Activated naive CD8-positive, alpha-beta T cell treated with anti-CD3 and anti-CD28 coated beads, Interleukin-2, amount 50 U/mL, for 16 hours (primary cell): ENCODE measurements at places on chromosomes 2 and 18.

DNA sequence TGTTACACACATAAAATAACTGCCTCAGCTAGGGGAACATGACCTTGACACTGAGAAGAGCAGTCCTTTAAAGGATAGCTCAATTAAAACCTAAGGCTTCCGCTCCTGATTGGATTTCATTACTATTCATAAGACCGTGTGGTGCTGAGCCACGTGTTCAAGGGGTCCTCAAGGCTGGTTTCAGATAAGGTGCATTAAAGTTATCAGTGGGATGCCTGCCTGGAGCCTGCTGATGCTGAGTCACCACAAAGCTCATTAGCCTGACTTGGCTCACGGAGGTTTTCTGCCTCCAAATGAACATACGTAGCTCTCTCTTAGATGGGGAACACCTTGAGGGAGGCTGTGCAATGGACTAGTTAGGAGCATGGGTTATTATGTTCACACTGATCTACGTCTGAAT lies 518.9 kb downstream of the TDRD15 start:
- no peak for DNase-seq

DNA sequence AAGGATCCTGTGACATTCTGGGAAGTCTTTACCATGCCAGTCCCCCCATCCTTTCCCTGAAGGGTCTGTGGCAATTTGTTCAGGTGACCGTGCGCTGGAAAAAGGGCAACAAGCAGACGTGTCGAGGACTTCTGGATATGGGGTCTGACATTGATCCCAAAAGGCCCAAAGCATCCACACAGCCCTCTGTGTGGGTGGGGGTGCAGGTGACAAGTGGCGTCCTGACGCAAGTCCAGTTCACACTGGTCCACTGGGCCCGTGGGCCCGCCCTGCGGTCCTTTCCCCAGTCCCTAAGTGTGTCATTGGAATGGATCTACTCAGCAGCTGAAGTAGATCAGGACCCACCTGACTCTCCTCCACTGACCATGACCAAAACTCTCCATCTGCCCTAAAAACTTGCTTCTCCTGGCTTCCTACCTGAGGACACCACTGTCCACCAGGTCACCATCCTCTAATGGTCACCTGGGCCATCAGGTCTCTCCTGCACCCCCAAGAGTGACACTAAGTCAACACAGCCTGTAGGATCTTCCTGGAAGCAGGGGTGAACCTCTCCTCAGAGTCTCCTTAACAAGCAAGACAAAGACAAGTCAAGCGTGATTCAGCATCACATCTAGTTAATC lies 85.6 kb upstream of the SLC66A3 start:
- DNase-seq = no peak

- no peak for DNase-seq
Observed at GRCh38 chr2:217994776-217995274, 8.0 kb downstream of the TNS1 start.

DNA sequence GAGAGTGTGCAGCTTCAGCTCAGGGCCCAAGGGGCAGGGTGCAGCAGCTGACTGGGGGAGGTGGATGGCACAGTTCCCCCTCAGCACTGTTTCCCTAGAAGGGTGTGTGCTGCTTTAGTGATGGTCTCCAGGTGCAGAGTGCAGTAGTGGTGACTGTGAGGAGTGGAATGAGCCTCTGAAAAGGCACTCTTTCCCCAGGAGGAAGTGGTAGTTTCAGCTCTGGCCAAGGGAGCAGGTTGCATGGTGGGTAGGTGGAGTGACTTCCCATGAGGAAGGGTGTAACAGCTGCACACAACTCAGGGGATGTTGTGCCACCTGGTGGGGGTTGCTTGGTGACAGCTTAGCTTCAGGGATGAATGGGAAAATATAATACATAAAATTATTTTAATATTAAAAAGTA lies 251.5 kb upstream of the NXPH2 start:
- DNase-seq = no peak

DNA sequence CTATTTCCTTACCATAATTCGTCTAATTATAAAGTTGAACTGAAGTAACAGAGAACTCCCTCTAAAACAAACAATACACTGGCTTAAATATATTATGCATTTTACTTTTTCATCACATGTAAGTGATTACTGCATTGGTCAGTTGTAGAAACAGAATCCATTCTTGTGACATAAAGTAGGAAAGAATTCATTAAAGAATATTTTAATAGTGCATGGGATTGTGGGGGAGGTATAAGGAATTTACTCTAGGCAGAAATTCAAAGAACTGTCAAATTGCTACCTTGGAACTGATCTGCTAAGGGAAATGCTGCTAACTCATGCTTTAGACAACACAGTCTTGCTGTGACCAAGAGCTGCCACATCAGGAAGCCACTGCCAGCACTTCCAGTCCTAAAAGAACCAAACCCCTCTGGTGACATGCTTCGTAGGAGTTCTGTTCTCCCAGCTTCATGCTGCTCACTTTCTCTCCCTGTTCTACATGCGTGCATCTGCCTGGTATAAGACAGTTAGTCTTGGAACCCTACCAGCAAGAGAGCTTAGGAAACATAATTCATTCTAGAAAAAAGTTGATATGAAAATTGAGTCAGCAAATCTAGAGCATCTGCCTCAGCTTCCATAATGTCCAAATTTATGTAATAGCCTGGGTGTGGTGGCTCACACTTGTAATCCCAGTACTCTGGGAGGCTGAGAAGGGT lies 1137.6 kb upstream of the NXPH2 start:
- no peak for DNase-seq
